ENCODE measurements at places on chromosomes 1 and 21.

- no peak for DNase-seq
Measured at GRCh38 chr1:182157187-182157586, 95.7 kb upstream of the ZNF648 start.

- DNase-seq, result no peak
Measured at GRCh38 chr1:217188280-217189237, 442.3 kb downstream of the GPATCH2 start.

DNA sequence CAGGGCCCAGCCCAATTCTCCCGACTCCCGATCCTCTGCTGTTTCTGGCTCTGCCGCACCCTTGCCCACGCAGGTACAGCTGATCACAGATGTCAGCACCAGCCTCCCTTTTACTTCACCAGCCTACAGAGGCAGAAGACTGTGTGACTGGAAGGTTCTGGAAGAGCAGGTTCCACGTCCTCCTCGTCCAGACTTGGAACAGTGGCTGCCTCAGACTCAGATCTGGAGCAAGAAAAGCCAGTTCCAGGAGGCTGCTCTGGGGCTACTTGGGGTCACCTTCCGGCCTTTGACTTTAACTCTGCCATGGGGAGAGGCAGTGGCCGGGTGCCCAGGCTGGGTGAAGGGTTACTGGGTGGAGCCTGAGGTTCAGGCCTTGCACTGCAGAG lies 16.1 kb upstream of the KLHDC7A start:
- no peak for DNase-seq

GRCh38 chr1:29413661-29414060 lies 177.3 kb downstream of the PTPRU start:
- no peak for DNase-seq

Measured in T-helper 2 cell (primary cell).